ENCODE measurements at places on chromosomes 16 and 17.
A peak's percentile ranks its signal among the peaks of the same experiment; 100 is the strongest.

DNA sequence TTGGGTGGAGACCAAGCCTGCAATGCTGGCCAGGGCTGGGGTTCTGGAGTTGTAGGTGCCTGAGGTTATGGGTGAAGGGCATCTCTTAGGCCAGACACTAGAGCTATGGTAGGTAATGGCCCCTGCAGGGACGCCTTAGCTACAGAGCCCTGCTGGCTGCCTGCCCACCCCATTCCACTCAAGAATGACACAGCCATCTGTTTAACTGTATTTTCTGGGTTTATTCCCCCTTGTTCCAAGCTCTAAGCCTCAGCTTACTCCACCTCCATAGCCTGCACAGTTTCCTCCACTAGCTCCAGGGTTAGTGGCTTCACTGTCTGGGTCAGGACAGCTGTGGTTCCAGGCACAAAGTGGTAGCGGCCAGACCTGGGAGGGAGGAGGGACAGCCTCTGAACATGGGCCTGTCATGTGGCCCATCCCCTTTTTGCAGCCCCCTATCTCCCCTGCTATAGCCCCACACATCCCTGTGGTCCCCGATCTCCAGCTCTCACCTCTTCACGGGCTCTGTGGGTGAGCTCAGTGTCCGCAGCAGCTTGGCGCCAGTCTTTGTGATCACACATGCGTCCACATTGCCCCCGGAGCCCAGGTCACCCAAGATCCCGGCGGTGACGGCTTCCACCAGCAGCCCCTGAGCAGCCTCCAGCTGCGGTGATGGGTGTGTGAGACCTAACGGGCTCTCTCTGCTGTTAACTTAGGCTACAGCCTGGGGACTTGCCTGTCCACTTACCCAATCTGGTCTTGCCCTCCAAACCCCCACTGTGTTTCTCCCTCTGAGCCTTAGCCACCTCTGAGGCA, 2.1 kb downstream of the PSMB10 start:
- no peak for DNase-seq

- no peak for DNase-seq
Measured at GRCh38 chr17:17856386-17856785, 19.6 kb upstream of the SREBF1 start.

- DNase-seq = peak; percentile 63
Measured at GRCh38 chr17:7883781-7884386, 4.7 kb upstream of the CHD3 start.

DNA sequence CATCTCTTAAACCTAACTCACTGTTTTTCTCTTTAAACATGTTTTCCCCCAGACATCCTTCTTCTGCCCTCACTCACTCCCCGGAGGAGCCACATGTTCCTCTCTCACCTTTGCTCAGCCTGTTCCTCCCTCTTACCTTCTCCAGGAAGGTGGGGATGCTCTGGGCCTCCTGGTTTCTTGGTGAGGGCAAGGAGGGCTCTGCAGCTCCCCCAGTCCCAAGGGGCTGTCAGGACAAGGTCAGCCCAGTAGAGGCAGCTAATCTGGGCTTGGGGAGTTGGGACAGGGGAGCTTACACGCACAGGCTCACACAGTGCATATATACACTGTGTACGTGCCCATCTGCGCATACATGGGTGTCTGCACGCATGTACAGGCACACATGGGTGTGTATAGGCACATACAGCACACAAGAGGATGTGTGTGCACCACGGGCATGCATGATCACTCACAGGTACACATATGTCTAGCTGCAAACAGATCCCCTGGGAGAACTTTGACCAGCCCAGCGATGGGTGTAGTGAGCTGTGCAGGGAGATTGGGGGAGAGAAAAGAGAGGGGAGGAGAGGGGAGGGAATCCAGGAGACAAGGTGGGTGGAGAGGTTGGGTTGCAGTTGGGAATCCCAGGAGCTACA, 28.6 kb upstream of the SPNS3 start:
- no peak for DNase-seq

GRCh38 chr17:19359856-19360255, 2.7 kb downstream of the B9D1 start:
- DNase-seq = no peak

- no peak for DNase-seq
Measured at GRCh38 chr17:68514831-68515635, 2.8 kb downstream of the PRKAR1A start.

- DNase-seq = no peak
Measured at GRCh38 chr16:27822529-27822928, 241.0 kb downstream of the GSG1L start.

DNA sequence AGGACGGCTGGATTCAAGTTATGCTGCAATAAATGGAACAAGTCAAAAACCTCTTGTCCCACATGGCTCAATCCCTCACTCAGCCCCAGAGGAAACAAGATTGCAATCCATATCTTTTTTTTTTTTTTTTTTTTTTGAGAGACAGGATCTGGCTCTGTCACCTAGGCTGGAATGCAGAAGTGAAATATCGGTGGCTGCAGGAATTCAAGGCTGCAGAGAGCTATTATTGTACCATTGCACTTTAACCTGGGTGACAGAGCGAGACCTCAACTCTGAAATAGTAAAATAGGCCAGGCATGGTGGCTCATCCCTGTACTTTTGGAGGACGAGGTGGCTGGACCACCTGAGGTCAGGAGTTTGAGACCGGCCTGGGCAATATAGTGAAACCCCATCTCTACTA, 2.7 kb upstream of the PDE6G start:
- DNase-seq = no peak

Data from GM13976 (cell line).